Heart left ventricle (tissue), 16 donors: ENCODE measurements at places on chromosomes 12 and 14. TPM values are rescaled to one million over a fixed set of nuclear protein-coding genes. Genes with fewer than 3 reads are reported as not detected.

DNA sequence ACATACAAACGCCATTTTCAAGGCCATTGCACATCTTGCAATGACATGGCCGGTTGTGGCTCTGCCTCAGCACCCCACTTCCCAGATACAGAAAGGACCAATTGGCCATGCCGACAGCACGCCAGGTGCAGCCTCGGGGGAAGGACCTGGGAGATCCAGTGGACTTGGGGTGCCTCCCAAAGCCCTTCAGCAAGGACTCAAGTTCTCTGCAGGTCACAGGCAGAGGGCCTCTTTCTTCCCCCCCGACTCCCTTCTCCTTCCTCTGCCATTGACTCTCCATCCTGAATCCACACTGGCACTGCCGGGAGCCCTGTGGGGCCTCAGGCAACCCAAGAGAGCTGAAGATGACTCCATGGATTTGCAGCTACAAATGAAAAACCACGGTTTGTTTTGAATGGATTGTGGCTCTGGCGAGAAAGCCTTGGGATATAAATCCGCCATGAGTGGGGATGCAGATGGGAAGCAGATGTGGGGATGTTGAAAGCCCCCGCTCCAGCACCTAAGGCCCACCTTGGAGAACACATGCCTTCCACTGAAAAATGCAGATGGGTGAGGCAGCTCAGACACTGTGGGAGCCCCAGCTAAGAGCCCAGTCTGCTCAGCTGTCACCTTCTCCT is 35.1 kb upstream of the LTBP2 start:
- no peaks in the 10 kb centered on the region for H3K36me3 ChIP-seq
- no peak overlapping the region for H3K4me3 ChIP-seq
- peaks cover 13% of the 10 kb centered on the region for H3K4me1 ChIP-seq
- no peak overlapping the region for H3K27ac ChIP-seq

Gene NPAS3
- total RNA-seq: 0.50 TPM

DNA sequence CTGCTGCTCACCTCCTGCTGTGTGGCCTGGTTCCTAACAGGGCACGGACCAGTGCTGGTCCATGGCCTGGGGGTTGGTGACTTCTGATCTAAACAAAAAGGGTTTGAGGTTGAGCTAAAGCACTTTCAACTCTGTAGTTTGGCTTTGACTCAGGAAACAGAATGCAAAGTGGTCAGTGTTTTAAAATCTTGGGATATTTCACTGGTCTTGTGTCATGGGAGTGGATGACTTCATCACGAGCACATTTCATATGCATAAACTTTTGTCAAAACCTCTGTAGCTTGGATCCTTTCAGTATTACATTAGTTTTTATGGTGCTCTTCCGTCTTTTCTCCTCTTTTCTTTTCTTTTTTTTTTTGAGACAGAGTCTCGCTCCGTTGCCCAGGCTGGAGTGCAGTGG is 25.6 kb downstream of the FAM161B start:
- H3K4me3 ChIP-seq: no peak overlapping the region
- no peaks in the 10 kb centered on the region for H3K4me1 ChIP-seq
- no peak for DNase-seq
- H3K27me3 ChIP-seq: no peaks in the 10 kb centered on the region
- H3K27ac ChIP-seq: no peak overlapping the region
- H3K36me3 ChIP-seq: no peaks in the 10 kb centered on the region

GRCh38 chr14:64718762-64719161 is 14.5 kb downstream of the PLEKHG3 start:
- no peak overlapping the region for H3K27ac ChIP-seq
- H3K4me3 ChIP-seq: no peak overlapping the region
- H3K4me1 ChIP-seq: peaks cover 8% of the 10 kb centered on the region
- H3K36me3 ChIP-seq: no peaks in the 10 kb centered on the region
- no peaks in the 10 kb centered on the region for H3K27me3 ChIP-seq

- H3K4me3 ChIP-seq: no peak overlapping the region
- DNase-seq: no peak
- no peaks in the 10 kb centered on the region for H3K36me3 ChIP-seq
- no peaks in the 10 kb centered on the region for H3K4me1 ChIP-seq
Observed at GRCh38 chr12:11014234-11014633, 8.2 kb downstream of the TAS2R19 start.

DNA sequence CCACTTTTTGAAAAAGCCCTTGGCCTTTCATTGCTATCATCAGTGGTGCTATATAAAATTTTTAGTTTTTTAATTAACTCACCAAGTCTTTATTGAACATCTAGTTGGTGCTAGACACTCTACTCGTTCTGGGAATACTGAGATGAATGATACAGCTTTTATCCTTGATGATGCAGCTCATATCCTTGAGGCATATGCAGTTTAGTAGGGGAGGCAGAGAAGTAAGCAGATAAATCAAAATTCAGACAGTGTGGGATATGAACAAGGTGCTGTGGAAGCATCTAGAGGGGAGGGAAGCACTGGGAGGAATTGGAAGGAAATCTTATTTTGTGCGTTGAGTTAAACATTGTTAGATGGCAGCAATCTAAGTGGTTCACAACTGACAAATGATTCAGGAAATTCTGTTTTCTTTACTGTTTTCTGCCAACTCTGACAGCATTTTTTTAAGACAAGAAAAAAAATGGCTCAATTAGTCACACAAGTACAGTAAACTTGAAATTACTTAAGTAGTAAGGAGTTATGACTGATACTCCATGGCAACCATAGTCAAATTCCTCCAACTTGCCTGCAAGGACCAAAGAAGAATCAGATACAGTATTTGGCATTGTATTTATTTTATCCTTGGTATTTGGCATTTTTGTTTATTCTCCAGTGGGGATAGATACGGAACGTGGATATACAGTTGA is 119.2 kb downstream of the TMTC2 start:
- H3K27me3 ChIP-seq: no peaks in the 10 kb centered on the region
- H3K4me1 ChIP-seq: no peaks in the 10 kb centered on the region
- H3K4me3 ChIP-seq: no peak overlapping the region
- H3K36me3 ChIP-seq: no peaks in the 10 kb centered on the region
- DNase-seq: no peak

DNA sequence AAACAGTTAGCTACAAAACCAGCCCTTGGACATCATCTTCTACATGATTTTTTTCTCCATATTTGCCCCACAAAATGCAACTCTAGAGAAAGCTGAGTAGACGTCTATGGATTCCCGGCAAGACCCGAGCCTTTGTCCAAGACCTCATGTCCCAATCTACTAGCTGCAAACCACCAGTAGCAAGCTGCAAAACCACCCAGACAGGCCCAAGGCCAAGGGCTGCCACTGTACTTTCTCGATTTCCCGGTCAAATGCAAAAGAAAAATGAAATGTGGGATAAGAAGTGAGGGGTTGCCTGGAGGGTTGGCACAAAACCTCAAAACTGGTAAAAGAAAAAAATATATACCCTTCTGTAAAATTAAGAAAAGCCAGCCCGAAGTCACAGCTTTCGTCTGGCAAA is 2.9 kb upstream of the SIX6 start:
- H3K36me3 ChIP-seq: no peaks in the 10 kb centered on the region
- DNase-seq: no peak
- peaks cover 63% of the 10 kb centered on the region for H3K27me3 ChIP-seq

DNA sequence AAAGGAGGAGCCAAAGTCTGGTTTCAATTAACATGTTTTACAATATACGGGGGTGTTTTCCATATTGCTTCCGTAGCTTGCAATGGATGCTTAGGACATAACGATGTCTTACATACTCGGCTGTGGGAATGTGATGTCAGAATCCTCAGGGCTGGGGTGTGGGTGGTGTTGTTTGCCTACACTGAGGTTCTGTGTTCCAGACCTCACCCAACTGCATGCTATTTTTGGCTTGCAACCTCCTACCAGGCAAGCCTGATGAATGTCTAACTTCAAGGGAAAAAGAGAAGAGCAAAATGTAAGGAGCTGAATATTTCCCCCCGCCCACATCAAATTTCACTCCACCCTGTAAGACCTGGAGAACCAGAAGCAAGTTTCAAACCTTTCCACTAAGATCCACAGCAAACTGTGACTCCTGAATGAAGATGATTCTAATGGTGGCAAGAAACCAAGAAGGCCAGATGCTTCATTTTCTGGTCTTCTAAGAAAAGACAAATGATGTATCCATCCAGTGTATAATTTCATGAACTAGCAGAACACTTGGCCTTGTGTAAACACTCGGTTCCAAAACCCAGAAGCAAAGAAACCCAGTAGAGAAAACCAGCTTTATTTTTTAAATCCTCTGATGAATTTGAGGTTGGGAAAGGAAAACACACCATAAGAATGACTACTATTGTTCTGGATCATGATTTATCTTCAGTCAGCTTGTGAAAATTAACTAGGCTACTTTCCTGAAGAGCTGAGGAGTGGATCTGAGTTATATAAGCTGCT is 227.9 kb downstream of the DACT1 start:
- no peak for DNase-seq
- H3K36me3 ChIP-seq: no peaks in the 10 kb centered on the region
- no peak overlapping the region for H3K4me3 ChIP-seq
- H3K27me3 ChIP-seq: no peaks in the 10 kb centered on the region

GRCh38 chr14:102999227-102999895 is 58.0 kb downstream of the CDC42BPB start:
- no peak overlapping the region for H3K4me3 ChIP-seq
- H3K27ac ChIP-seq: no peak overlapping the region
- peaks cover 6% of the 10 kb centered on the region for H3K4me1 ChIP-seq
- H3K36me3 ChIP-seq: peaks cover 87% of the 10 kb centered on the region

Gene ITGB7
- total RNA-seq: 0.49 TPM

GRCh38 chr14:65976761-65977404 is 509.3 kb upstream of the CCDC196 start:
- H3K4me1 ChIP-seq: no peaks in the 10 kb centered on the region
- no peaks in the 10 kb centered on the region for H3K36me3 ChIP-seq
- no peak overlapping the region for H3K27ac ChIP-seq
- DNase-seq: no peak
- H3K27me3 ChIP-seq: no peaks in the 10 kb centered on the region

- H3K4me1 ChIP-seq: no peaks in the 10 kb centered on the region
- H3K27ac ChIP-seq: no peak overlapping the region
- H3K36me3 ChIP-seq: no peaks in the 10 kb centered on the region
- no peaks in the 10 kb centered on the region for H3K27me3 ChIP-seq
Observed at GRCh38 chr12:126312457-126312856, 1247.2 kb downstream of the AACS start.

- DNase-seq: no peak
- H3K36me3 ChIP-seq: no peaks in the 10 kb centered on the region
- H3K4me1 ChIP-seq: no peaks in the 10 kb centered on the region
- H3K27ac ChIP-seq: no peak overlapping the region
- no peaks in the 10 kb centered on the region for H3K27me3 ChIP-seq
Observed at GRCh38 chr14:105391541-105391940, 6.8 kb upstream of the TEX22 start.

- H3K36me3 ChIP-seq: no peaks in the 10 kb centered on the region
- no peak for DNase-seq
- peaks cover 7% of the 10 kb centered on the region for H3K27me3 ChIP-seq
- H3K4me3 ChIP-seq: no peak overlapping the region
- H3K4me1 ChIP-seq: no peaks in the 10 kb centered on the region
Observed at GRCh38 chr12:124273630-124274029, 21.3 kb upstream of the RFLNA start.

DNA sequence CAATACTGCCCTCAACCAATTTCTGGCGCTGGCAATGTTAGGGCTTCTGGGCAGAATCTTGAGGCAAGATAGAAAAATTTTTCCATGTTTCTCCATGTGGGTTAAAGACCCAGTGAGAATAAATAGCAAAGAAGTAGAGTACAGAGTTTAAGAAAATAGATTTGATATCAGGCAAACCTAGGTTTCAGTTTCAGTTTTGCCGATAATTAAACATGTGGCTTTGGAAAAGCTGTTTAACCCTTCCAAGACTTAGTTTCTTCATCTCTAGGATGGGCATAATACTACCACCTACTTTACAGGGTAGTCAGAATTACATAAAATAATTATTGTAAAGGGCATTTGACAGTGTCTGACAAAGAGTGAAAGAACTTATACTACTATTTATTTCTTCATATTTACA is 360.4 kb downstream of the PCNX1 start:
- no peaks in the 10 kb centered on the region for H3K27me3 ChIP-seq
- H3K27ac ChIP-seq: no peak overlapping the region
- no peaks in the 10 kb centered on the region for H3K4me1 ChIP-seq
- no peak for DNase-seq
- no peaks in the 10 kb centered on the region for H3K36me3 ChIP-seq
- H3K4me3 ChIP-seq: no peak overlapping the region

DNA sequence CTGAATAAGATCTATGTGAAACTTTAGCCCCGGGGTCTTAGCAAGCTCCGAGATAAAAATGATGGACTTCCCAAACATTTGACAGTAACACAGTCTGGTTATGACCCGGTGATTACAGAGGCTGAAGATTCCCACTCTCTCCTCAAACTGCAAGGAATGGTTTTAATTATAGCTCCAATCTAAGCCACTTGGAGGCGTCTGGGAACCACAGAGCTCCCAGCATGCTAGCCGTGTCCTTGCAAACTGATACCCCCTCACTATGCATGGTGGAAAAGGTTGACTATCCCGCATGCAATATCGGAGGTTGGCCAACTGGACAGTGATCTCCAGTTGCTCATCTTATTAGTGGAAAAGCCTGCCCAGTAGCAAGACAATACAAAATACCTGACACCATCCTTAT is 76.5 kb upstream of the GRIN2B start:
- no peaks in the 10 kb centered on the region for H3K36me3 ChIP-seq
- H3K27me3 ChIP-seq: no peaks in the 10 kb centered on the region
- H3K4me3 ChIP-seq: no peak overlapping the region
- no peak overlapping the region for H3K27ac ChIP-seq
- DNase-seq: no peak

Gene MORN3
- 0.27 TPM for total RNA-seq

DNA sequence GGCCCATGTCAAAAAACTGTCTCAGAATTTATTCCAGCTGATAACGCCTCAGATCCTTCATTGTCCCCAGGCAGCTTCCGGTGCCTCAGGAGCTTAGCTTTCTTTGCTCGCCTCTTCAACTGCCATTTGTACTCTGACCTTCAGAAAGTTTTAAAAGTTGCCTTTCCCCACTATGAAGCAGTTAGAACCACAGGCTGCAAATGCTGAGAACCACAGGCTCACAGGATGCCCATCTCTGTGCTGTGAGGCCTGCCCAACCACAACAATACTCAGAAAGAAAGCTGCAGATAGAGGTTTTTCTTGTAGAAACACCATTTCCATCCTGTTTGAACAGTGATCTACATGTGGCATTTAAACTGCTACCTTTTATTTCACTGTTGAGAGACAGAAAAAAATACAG is 131.1 kb downstream of the PRKCH start:
- peaks cover 29% of the 10 kb centered on the region for H3K4me1 ChIP-seq
- no peak overlapping the region for H3K27ac ChIP-seq
- H3K36me3 ChIP-seq: no peaks in the 10 kb centered on the region
- no peak overlapping the region for H3K4me3 ChIP-seq
- DNase-seq: no peak

DNA sequence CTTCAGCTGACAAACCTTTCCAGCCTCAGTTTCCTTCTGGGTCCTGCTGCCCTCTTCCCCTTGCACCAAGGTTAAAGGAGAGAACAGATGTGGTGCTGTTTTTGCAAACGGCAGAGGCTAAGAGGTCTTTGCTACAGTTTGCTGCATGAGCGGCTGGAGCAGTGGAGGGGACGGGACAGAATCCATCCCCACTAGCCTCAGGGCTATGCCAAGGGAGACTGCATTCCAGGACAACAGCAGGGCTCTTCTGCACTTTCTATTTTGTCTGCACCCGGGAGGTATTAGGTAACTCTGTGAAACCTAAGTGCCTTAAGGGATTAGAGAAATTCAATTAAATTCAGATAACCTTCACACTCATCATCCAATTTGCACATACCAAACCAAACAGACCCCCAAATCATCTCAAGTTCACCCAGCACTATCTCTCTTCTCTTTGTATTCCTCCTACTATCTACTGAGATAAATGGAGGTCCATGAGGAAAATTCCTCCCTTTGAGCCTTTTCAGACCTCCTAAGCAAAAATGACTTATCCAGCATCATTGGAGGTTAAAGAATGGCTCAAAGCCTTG is 103.8 kb upstream of the VRK1 start:
- H3K27ac ChIP-seq: no peak overlapping the region
- DNase-seq: no peak
- H3K27me3 ChIP-seq: no peaks in the 10 kb centered on the region
- H3K4me1 ChIP-seq: no peaks in the 10 kb centered on the region
- no peak overlapping the region for H3K4me3 ChIP-seq
